ENCODE measurements at places on chromosomes 5 and 9.

- H3K4me1 ChIP-seq, result no peaks in the 10 kb centered on the region
- H3K4me3 ChIP-seq, result no peak overlapping the region
- no peaks in the 10 kb centered on the region for H3K27me3 ChIP-seq
- H3K27ac ChIP-seq, result no peak overlapping the region
- H3K36me3 ChIP-seq, result no peaks in the 10 kb centered on the region
Observed at GRCh38 chr9:124723352-124723751, 47.8 kb downstream of the NR6A1 start.

DNA sequence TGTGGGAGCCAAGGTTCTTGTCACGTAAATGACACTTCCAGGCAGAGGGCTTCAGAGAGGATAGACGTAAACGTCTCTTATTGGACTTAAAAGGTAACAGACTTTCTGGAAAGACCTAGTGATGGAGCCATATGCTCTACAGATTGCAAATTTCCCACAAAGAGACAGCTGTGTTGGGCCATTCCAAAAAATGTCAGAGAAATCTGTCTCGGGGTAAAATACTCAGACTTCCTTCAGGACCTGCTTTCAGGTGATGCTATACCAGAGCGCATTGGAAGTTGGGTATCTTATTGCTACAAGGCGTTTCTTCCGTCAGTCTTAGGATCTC is 29.2 kb downstream of the PROP1 start:
- H3K4me3 ChIP-seq, result no peak overlapping the region
- no peak for DNase-seq
- no peaks in the 10 kb centered on the region for H3K36me3 ChIP-seq
- H3K27me3 ChIP-seq, result peaks cover 6% of the 10 kb centered on the region
- no peak overlapping the region for H3K27ac ChIP-seq
- H3K4me1 ChIP-seq, result no peaks in the 10 kb centered on the region

DNA sequence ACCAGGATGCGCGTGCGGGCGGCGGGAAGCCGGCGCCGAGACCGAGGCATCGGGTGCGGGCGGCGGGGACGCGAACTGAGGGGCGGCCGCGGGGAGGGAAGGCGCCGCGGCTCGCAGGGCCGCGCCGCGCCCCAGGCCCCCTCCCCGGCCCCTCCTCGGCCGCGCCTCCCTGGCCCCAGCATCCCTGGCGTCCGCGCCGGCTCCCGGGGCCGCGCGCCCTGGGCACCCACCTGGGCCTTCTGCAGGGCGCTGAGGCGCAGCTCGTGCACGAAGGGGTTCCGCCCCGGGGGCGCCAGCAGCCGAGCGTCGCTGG is 324 bp downstream of the LPCAT1 start:
- H3K36me3 ChIP-seq, result no peaks in the 10 kb centered on the region
- no peak for DNase-seq
- H3K4me3 ChIP-seq, result no peak overlapping the region
- peaks cover 31% of the 10 kb centered on the region for H3K4me1 ChIP-seq
- no peaks in the 10 kb centered on the region for H3K27me3 ChIP-seq
- H3K27ac ChIP-seq, result no peak overlapping the region

GRCh38 chr9:6243746-6244145 is 28.1 kb downstream of the IL33 start:
- H3K4me1 ChIP-seq, result no peaks in the 10 kb centered on the region
- peaks cover 22% of the 10 kb centered on the region for H3K27me3 ChIP-seq
- H3K27ac ChIP-seq, result no peak overlapping the region
- no peaks in the 10 kb centered on the region for H3K36me3 ChIP-seq
- DNase-seq, result no peak

GRCh38 chr9:129458155-129458661 is 162.7 kb downstream of the C9orf50 start:
- peak overlapping the region; percentile 24 for H3K27ac ChIP-seq
- H3K27me3 ChIP-seq, result no peaks in the 10 kb centered on the region
- no peak for DNase-seq

DNA sequence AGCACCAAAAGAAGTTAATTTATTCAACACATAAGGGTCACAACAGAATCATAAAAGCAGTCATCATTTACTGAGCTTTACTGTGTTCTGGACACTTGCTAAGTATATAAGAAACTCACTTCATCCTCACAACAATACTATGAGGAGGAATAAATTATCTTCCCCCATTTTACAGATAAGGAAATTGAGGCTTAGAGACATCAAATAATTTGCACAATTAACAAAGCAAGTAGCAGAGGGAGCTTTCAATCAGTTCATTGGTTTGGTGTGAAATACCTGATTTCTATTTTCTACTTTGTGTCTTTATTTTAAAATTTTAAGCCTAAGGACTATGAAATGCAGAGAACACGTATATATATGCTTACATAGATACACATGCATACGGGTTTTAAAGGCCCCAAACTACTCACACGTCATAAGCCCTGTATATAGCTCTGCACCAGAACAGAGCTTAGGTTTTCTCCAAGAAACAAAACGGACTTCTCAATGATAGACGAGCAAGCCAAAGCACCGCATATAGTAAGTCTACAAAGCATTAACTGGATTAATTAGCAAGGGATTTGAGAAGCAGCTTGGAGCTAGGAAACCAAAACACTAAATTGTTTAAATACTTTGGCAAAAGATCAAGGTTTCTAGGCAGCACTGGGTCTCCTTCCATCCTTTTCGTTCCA is 95.6 kb downstream of the DENND1A start:
- no peak for DNase-seq
- peak overlapping the region; percentile 72 for H3K4me3 ChIP-seq
- H3K36me3 ChIP-seq, result peaks cover 30% of the 10 kb centered on the region
- peaks cover 24% of the 10 kb centered on the region for H3K4me1 ChIP-seq
- no peak overlapping the region for H3K27ac ChIP-seq

All from naive B cell (primary cell).